ENCODE measurements at places on chromosomes 13 and 19.

DNA sequence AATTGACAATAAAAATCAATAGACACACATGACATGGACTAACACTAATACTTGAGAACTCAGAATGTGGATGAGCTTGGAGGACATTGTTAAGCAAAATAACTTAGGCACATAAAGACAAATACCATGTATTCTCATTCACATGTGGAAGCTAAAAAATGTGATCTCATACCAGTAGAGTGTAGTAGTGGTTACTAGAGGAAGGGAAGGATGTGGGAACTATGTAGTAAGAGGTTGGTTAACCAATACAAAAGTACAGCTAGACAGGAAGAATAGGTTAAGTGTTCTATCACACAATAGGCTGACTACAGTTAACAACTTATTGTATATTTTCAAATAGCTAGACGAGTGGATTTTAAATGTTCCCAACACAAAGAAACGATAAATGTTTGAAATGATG is 415.8 kb upstream of the KLF12 start:
- DNase-seq: peak; percentile 19

DNA sequence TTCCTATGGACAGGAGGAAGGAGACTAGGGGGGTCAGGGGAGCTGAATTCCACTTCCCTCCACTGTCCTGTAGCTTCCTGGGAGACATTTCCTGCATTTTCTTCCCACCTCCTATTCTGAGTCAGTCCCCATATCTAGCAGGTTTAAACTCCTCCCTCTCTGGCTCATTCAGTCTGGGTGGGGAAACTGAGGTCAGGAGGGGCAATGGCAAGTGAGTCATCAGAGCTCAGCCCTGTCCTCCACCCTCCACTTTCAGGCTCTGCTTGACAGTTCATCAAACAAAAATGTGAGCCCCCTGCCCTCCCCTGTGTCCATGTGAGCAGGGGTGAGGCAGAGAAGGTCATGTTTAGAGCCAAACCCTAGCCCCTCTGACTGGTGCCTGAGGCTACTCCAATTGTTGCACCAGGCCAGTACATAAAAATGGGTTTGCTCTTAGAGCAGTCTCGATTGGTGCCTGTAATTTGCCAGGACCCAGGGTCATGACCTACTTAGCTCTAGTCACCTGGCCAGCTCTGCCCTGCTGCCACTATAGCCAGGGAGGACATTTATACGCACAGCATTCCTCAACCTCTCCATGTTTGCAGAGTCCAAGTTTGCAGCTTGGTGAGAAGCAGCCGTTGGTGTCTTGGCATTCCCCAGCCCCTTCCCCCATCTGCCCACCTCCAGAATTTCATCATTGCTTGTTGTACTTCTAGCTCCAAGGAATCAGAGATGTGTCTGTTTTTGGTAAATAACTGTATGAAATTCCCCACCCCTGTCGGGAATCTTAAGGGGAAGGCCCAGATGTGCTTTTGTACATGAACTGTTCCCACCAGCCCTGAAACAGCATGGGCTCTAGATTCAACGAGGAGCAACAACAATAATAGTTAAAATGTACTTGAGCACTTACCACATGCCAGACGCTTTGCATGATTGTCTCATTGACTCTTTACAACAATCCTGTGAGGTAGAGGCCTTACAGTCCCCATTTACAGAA is 20.7 kb downstream of the SAMD4B start:
- peak; percentile 41 for DNase-seq

GRCh38 chr13:21232599-21232998 is 56.1 kb downstream of the MRPL57 start:
- DNase-seq: no peak

DNA sequence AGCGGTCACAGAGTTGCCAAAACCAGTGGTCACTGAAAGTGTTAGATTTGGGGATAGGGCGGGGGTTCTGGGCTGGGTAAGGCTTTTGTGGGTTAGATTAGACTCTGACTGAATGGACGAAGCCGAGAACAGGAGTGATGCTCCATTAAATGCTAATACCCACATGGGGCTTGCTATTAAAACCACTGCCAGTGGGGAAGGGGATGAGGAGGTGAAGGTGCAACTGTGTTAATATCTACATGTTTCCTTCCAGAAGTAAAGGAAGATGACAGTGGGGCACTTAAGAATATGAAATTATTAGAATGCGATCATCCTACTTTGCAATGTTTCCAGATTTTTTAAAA is 573 bp upstream of the ZNF614 start:
- DNase-seq: no peak

GRCh38 chr19:38004521-38005223 is 97.7 kb downstream of the SIPA1L3 start:
- DNase-seq: peak; percentile 96

GRCh38 chr19:5695649-5696195 is 5.6 kb downstream of the RPL36 start:
- DNase-seq: no peak

DNA sequence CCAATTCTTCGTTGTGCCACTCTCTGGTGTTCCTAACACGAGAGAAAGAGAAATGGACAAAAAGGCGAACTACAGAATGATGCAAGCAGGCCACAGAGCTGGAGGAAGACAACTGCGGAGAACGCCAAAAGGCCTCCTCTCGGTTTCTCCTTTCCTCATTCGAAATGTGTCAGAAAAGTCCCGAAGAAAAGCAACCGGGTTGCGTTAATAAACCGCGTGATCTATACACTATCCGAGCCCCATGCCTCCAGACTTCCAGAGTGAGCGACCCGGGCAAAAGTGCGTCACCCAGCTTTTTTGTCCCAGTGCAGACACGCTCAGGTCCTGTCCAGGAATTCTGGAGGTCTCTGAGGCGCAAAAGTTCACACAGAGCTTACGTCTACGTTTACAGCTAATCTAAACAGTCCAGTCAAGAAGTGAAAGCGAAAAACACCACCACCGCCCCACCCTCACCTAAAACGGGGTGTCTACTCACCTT is 413 bp downstream of the N4BP2L2 start:
- DNase-seq: no peak

- no peak for DNase-seq
Measured at GRCh38 chr13:30934381-30934780, 1.9 kb downstream of the TEX26 start.

GRCh38 chr13:94335761-94336526 is 143.5 kb downstream of the DCT start:
- no peak for DNase-seq

- DNase-seq: no peak
Measured at GRCh38 chr13:79070343-79070974, 335.6 kb downstream of the RBM26 start.

DNA sequence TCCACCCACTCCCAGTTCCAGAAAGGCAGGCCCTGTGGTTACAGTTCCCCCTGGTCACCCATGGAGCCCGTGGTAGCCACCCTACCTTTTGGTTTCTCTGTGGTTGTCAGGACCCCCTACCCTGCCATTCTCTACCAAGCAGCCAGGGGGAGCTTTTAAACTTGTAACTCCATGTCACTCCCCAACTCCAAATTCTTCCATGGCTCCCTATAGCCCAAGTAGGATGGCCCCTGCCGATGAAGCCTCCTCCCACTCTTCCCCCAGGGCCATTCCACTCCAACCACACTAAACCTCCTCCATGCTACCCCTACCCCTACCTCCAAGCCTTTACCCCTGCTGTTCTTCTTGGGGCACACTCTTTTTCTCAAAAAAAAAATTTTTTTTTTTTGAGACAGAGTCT is 2.2 kb downstream of the S1PR2 start:
- DNase-seq: no peak

GRCh38 chr13:26881154-26881553 is 120.6 kb upstream of the GPR12 start:
- DNase-seq: peak; percentile 5

- no peak for DNase-seq
Measured at GRCh38 chr19:40613690-40614621, 12.8 kb downstream of the LTBP4 start.

DNA sequence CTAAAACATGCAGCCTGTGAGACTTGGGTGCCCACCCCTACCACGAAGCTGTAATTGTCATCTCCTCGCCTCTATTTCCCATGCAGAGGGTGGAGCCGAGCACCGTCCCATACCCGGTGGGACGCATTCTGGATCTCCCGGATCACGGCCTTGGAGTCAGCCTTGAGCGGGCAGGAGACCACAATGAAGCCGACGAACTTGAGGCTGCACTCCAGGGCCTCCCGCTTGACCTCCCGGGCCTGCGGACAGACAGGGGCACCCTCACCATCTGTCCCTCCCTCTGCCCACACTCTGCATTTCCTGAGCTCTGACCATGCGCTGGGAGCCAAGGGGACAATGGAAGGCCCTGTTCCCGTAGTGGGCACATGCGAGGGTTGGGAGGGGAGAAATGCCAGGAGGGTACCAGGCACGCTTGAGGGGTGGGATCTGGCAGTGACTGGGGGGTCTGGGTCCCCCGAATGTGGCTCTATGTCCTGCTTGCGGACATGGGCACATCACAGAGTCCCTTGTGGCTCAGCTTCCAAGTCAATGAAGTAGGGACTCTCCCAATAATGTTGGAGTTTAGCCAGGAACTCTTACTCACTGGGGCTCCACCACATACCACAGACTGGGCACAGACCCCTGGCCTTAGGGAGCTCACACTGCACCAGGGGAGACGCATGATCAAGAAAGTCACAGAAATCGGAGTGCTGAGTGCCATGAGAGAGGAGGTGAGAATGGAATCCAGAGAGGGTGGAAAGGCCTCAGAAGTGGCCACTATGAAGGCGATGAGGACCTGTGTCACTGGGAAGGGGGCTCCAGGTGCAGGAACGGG is 9.2 kb upstream of the GMIP start:
- DNase-seq: no peak

- DNase-seq: no peak
Measured at GRCh38 chr19:1161716-1162115, 12.4 kb downstream of the SBNO2 start.

DNA sequence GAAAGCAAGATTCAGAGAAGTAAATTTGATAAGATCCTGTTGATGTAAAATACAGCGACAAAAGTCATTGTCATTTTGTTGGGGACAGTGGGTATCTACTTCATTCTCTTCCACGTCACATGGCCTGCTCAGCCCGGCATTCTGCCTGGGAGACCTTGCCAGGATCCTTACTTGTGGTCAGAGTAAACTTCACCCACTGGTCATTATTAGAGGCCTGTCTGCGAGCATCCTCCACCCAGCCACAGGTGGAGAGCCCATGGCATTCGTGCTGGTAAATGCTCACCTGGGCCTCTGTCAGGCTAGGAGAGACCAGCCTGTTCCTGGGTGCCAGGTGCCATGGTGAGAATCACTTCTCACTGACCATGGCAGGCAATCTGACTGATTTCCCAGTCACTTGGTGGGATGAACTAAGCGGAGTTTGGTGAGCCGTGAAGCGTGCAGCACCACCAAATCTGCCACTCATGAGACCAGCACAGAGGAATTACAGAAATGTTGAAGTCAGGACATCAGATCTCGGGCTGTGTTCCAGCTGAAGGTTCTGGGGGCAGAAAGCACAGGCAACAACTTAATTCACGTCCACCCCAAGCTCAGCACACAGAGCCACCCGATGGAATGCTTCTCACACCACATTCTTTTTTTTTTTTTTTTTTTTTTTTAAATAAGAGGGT is 107.0 kb downstream of the SIPA1L3 start:
- DNase-seq: no peak

DNA sequence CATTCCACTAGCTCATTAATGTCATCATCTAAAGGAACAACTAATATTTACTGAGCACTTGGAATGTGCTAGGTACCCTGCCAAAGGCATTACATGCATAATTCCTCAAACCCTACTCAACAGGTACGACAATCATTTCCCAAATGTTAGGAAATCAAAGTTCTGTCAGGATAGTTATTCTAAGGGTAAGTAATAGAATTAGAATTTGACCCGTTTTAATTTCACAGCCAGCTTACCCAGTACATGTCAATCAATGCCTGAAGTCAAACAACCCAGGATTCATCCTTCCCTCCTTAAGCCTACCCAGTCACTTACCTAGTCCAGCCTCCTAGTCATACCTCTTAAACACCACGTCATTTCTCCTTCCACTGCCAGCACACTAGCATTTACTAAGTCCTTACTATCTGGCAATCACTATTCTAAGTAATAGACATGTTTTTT is 2.4 kb downstream of the LNX2 start:
- DNase-seq: no peak

DNA sequence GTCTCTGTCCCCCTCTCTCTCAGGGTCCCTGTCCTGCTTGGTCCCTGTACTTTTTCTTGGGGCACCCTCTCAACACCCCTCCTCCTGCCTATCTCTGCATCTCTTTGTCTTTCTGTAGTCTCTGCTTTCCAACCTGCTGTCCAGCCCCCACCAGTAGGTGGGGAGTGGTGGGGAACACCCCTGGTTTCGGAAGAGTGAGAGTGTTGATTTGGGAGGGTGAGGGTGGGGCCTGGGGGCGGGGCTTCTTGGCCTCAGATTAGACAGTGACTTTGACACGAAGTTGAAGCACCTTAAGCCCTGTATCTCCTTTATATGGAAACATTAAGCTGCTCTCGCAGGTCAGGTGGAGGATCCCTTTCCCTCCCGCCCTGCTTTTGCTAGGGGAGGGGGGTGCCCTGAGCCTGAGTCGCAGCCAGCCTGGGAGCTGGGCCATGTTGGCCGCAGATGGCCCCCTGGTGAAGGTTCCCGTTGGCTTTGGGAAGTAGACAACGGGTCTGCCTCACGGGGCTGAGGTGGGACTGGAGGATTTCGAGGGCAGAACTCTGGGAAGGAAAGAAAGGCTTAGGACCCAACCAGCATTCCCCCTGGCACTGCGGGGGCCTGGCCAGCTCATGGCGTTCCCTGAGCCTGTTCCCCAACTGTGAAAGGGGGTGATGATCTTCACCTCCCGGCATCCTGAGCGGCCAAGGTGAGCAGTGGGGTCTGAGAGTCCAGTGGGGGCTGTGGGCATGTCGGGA is at the start of gene KCNJ14:
Gene KCNJ14, plus strand, starts transcription at position 404 of the 737 bp plus-strand sequence. CDS start 6,151 bp downstream, outside the sequence.
- DNase-seq: no peak

DNA sequence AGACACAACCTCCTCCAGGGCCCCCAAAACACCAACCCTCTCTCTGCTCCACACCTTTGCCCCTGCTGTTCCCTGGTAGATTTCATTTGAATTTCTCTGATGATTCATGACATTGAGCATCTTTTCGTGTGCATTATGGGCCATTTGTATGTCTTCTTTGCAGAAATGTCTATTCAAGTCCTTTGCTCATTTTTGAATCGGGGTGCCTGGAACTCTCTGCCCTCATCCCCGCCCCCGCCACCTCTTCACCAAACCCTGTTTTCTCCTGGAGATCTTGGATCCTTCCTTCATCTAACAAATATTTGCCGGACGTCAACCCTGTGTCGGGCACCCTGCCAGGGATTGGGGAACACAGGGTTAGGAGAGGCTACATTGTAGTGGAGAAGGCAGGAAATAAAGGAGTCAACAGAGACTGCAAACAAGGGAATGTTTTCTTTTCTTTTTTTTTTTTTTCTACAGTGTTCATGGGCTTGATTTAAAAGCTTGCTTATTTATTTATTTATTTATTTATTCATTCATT is 25.5 kb upstream of the SLC1A5 start:
- DNase-seq: peak; percentile 23

DNA sequence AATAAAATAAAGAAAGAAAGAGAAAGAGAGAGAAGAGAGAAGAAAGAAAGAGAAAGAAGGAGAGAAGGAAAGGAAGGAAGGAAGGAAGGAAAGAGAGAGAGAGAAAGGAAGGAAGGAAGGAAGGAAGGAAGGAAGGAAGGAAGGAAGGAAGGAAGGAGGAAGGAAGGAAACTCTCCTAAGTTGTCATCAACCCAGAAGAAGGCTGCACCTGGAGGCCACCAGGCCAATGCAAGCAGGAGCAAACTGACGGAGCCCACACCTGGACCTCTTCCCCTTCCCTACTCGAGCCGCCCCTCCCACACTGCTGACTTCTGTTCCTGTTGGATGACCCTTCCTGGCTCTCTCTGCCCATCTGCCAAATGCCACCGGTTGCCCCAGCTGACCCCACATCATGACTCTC is 8.7 kb downstream of the ACER1 start:
- DNase-seq: no peak
